ENCODE measurements at places on chromosomes 6 and 20. TPM values are rescaled to one million over a fixed set of nuclear protein-coding genes. Genes with fewer than 3 reads are reported as not detected.

Gene CTAGE9
- not detected for total RNA-seq

Gene SEMG1
- not detected for total RNA-seq

Gene MYBL2
- 95.1 TPM for total RNA-seq

Gene RAD21L1
- not detected for total RNA-seq

Gene PPIL6
- total RNA-seq: 0.29 TPM

Gene LY86
- 1.1 TPM for total RNA-seq

GRCh38 chr6:102686461-102686860, 1293.0 kb downstream of the GRIK2 start:
- no peak for DNase-seq

GRCh38 chr6:125942672-125943527, 13.7 kb upstream of the HINT3 start:
- no peak for DNase-seq

GRCh38 chr6:149410557-149410956, 10.5 kb downstream of the SUMO4 start:
- no peak for DNase-seq

DNA sequence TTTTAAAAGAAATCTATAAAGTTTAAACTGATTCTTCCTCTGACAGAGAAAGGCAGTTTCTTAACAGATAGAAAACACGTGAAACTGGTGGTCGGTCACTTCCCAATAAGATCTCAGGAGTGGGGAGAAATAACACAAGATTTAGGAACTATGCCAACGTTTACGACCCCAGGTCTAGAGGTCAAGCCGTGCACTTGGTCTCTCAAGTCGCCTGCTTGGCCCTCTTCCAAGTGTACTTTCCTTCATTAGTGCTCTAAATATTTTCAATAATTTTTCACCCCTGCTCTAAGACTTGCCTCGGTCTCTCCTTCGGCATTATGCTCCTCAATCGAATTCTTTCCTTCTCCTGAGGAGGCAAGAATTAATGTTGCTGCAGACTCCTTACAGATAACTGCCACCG, 61.7 kb downstream of the TRIM27 start:
- no peak for DNase-seq

DNA sequence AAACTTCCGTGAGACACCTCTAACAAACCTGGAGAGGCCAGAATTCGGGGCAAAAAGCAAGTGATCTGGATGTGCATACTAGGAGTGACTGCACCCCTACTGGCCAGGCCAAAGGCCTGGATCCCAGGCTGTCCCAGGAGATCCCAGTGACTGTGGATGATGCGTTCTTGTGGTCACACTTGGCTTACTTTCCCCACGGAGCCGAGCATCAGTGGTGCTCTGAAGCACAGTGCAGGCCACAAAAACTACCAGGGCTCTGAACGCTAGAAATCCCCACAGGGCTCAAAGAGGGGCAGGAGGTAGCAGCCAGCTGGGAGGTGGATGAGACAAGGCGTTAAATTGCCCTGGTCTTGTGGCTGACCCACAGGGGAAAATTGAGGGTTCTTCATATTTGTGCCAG, 7.1 kb downstream of the TRIM26 start:
- no peak for DNase-seq

GRCh38 chr6:117194271-117194670, 71.1 kb upstream of the VGLL2 start:
- no peak for DNase-seq

Measured in activated T-helper 1 cell treated with anti-CD3 and anti-CD28 coated beads, Interleukin-12 subunit alpha, Interleukin-12 subunit beta, Interleukin-2, Interleukin-4 antibody, amounts not matched to agents 30 ng/mL and 10 ng/mL and 1 ng/mL, durations not matched to agents 14 hours and 24 hours and 36 hours (primary cell).